Psoas muscle (tissue), 8 donors: ENCODE measurements at places on chromosomes 5 and 9. TPM values are rescaled to one million over a fixed set of nuclear protein-coding genes. Genes with fewer than 3 reads are reported as not detected.
A peak's percentile ranks its signal among the peaks of the same experiment; 100 is the strongest.

DNA sequence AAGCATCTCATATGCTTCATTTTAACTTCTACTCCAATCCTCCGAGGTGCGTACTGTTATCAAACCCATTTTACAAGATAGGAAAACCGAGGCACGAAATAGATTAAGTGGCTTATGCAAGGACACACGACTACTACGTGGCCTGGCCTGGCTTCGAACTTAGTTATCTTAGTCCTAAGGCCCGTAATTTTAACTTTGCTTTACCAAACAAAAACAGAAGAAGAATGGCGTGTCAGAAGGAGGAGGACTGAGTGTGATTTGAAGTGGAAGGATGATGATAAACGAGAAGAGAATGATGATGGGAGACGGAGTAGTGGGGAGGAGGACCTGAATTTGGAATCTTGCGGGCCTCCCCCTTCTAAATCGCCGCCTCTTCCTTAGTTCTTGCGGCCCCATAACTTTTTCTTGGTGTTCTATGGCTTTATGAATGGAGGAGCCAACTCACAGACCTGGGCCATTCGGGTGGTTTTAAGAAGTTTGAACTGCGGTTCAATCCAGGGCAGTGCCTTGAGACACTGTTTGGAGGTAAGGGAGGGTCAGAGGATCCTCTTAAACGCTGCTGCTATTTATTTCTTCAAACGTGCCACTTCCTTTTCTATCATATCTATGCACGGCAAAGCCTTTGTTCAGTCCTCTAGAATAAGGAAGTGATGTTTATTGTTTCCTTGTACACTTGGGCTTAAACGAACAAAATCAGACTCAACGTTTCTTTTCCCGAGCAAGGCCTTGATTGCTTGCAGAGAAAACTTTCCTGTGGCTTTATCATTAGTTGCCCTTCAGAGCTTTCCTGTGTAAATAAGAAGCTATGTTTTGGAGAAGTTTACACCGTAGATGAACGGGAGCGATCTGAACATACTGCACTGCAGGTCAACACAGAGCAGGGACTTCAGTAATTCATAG is 795 bp downstream of the CNOT8 start:
- H3K36me3 ChIP-seq = no peaks in the 10 kb centered on the region
- DNase-seq = no peak
- H3K27me3 ChIP-seq = no peaks in the 10 kb centered on the region
- H3K27ac ChIP-seq = peak overlapping the region; percentile 98
- H3K4me3 ChIP-seq = peak overlapping the region; percentile 76

DNA sequence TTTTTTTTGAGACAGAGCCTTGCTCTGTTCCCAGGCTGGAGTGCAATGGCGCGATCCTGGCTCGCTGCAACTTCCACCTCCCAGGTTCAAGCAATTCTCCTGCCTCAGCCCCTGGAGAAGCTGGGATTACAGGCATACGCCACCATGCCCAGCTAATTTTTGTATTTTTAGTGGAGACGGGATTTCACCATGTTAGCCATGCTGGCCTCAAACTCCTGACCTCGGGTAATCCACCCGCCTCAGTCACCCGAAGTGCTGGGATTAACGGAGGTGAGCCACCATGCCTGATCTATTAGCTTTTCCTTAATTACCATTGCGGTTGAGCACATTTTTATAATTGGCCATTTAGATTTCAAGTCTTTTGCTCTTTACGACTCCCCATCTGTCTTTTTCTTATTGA is 2.9 kb upstream of the FLT4 start:
- no peaks in the 10 kb centered on the region for H3K27me3 ChIP-seq
- no peak overlapping the region for H3K4me3 ChIP-seq

DNA sequence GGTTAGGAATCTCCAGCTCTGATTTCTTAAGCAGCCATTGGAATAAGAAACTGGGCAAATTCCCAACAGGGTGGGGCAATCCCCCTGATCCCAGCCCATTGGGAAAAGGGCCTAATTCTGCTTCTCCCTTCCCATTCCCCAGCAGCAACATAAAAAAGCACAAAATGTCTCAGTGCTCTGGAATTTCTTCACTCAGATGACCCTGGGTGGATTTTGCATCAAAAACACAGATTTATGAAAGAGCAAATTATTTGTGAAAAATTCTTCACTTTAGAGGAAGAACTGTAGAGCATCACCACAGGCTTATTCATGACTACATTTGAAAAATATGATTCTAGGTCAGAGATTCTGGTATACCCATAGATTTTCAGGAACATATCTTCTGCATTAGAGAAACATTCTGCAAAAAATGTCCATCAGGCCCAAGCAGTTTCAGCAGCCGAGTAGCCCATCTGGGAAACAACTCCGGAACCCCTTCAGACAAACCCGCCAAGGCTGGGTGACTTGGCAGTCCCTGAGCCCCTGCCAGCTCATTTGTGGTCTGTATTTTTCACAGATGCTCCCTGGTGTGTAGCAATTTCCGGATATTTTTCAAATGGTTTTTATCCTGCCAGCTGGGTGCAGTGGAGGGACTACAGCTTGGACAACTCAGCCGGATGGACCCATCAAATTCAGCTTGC is 102.1 kb upstream of the RANBP3L start:
- H3K27me3 ChIP-seq = no peaks in the 10 kb centered on the region
- H3K4me3 ChIP-seq = no peak overlapping the region
- H3K36me3 ChIP-seq = no peaks in the 10 kb centered on the region
- no peaks in the 10 kb centered on the region for H3K4me1 ChIP-seq
- DNase-seq = peak; percentile 76
- no peak overlapping the region for H3K27ac ChIP-seq

DNA sequence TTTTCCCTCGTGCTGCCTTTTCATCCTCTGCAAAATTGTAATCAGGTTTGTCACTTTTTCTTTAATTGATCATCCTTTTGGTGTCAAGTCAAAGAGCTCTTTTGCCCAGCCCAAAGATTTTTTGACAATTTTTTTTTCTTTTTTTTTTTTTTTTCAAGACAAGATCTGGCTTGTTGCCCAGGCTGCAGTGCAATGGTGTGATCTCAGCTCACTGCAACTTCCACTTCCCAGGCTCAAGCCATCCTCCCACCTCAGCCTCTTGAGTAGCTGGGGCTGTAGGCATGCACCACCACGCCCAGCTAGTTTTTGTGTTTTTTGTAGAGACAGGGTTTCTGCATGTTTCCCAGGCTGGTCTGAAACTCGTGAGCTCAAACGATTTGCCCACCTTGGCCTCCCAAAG is 36.7 kb downstream of the CDK7 start:
- no peak overlapping the region for H3K4me3 ChIP-seq
- DNase-seq = no peak
- no peaks in the 10 kb centered on the region for H3K4me1 ChIP-seq
- peaks cover 70% of the 10 kb centered on the region for H3K36me3 ChIP-seq
- no peaks in the 10 kb centered on the region for H3K27me3 ChIP-seq
- no peak overlapping the region for H3K27ac ChIP-seq

GRCh38 chr9:122835313-122835731 is 6.9 kb upstream of the PDCL start:
- no peak overlapping the region for H3K27ac ChIP-seq
- H3K27me3 ChIP-seq = no peaks in the 10 kb centered on the region

DNA sequence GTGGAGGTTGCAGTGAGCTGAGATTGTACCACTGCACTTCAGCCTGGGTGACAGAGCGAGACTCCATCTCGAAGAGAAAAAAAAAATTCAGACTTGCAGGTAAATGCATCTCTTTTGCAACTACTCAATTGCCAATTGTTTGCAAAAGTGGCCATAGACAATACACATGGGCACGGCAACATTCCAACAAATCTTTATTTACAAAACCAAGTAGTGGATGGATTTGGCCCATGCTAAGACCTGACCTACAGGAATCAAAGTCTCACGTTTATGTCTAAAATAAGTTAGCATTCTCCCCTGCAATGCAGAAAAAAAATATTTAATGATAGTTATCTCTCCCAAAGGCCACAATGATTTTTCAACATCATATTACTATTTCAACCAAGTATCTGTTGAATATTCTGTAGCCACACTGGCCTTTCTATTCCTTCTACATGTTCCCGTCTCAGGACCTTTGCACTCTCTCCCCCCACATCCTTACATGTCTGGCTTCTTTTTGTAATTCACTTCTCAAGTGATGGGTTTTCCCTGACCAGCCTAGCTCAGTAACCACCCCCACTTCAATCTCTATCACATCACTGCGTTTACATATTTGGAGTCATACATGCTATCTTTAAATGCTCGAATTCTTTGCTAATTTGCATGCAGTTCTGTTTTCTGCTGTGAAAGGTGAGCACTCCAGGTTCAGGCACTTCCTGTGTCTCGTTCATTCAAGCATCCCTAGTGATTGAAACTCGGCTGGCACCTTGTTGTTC is 54.2 kb downstream of the FNBP1 start:
- H3K4me1 ChIP-seq = peaks cover 8% of the 10 kb centered on the region
- DNase-seq = no peak
- no peaks in the 10 kb centered on the region for H3K27me3 ChIP-seq
- no peaks in the 10 kb centered on the region for H3K36me3 ChIP-seq
- H3K27ac ChIP-seq = no peak overlapping the region

GRCh38 chr9:136157477-136158265 is 39.0 kb upstream of the TMEM250 start:
- no peak overlapping the region for H3K4me3 ChIP-seq
- no peaks in the 10 kb centered on the region for H3K36me3 ChIP-seq
- peaks cover 51% of the 10 kb centered on the region for H3K27me3 ChIP-seq
- no peaks in the 10 kb centered on the region for H3K4me1 ChIP-seq
- H3K27ac ChIP-seq = no peak overlapping the region

DNA sequence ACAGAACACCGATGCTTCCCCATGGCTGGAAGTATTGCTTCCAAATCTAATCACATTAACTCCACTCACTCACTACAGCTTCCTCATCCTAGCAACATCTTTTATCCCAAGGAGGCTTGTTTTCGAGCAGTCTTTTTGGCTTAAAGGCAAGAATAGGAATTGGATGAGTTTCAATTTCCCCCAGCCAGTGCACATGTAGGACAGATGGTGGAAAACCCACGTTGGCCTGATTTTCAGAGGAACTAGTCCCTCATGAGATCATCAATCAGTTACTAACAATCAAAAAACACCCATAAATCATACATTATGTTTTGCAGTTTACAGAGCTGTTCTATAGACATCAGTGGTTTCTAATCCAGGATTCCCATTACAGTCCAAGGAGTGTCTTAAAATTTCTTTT is 48.5 kb upstream of the AGXT2 start:
- no peaks in the 10 kb centered on the region for H3K4me1 ChIP-seq
- no peaks in the 10 kb centered on the region for H3K27me3 ChIP-seq
- no peak for DNase-seq
- no peaks in the 10 kb centered on the region for H3K36me3 ChIP-seq

DNA sequence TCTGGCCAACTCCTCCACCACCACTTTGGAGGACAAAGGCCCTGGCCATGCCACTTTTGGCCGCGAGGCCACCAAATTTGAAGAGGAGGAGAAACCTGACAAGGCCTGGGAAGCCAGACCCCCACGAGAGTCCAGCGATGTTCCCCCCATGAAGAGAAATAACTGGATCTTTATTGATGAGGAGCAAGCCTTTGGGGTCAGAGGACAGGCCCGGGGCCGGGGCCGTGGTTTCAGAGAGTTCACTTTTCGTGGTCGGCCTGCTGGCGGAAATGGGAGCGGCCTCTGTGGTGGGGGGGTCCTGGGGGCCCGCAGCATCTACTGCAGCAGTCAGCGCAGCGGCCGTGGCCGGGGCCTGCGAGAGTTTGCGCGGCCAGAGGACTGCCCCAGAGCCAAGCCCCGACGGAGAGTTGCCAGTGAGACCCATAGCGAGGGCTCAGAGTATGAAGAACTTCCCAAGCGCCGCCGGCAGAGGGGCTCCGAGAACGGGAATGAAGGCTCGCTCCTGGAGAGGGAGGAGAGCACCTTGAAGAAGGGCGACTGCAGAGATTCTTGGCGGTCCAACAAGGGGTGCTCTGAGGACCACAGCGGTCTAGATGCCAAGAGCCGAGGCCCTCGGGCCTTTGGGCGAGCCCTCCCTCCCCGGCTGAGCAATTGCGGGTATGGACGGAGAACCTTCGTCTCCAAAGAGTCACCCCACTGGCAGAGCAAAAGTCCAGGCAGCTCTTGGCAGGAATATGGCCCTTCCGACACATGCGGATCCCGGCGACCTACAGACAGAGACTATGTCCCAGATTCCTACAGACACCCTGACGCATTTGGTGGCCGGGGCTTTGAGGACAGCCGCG is 27.4 kb upstream of the POMT1 start:
- peaks cover 15% of the 10 kb centered on the region for H3K4me1 ChIP-seq
- peaks cover 100% of the 10 kb centered on the region for H3K36me3 ChIP-seq
- H3K4me3 ChIP-seq = no peak overlapping the region
- peak; percentile 51 for DNase-seq
- H3K27ac ChIP-seq = peak overlapping the region; percentile 77

DNA sequence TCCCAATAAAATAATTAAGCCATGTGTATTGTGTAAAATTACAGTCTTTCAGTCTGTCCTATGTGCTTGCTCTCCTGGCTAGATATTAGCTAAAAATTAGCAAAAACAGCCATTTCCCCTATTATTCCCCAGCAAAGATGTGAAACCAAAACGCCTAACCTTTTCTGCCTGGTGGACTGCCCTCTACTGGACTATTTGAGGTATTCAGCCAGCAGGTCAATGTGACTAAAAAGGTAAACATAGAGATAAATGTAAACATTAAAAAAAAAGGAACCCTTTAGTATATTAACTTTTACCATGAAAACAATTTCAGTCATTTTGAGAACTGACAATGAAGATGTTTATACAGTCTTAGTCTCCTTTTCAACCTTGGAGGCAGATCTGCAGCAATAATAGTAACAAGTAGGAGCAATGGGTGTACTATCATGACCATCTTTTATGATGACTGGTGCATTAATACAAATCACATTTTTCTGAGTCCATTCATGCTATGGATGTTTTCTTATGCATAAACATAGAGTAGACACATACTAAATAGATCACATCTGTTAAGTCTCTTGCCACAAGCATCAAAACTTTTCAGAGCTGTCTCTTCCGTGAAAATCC is 10.1 kb downstream of the ATG12 start:
- DNase-seq = no peak
- no peaks in the 10 kb centered on the region for H3K4me1 ChIP-seq
- H3K27me3 ChIP-seq = no peaks in the 10 kb centered on the region
- H3K27ac ChIP-seq = no peak overlapping the region
- H3K4me3 ChIP-seq = no peak overlapping the region

The STRBP gene
- total RNA-seq = 8.5 TPM

The IL17B gene
- total RNA-seq = 0.58 TPM

The CA9 gene
- not detected for total RNA-seq
